ENCODE measurements at places on chromosomes 7 and 10. TPM values are rescaled to one million over a fixed set of nuclear protein-coding genes. Genes with fewer than 3 reads are reported as not detected.

Gene CCDC172
- not detected for polyA plus RNA-seq

Gene ARHGEF5
- 15.2 TPM for polyA plus RNA-seq

GRCh38 chr10:76902949-76903348 is 734.7 kb downstream of the KCNMA1 start:
- peak; percentile 72 for DNase-seq

DNA sequence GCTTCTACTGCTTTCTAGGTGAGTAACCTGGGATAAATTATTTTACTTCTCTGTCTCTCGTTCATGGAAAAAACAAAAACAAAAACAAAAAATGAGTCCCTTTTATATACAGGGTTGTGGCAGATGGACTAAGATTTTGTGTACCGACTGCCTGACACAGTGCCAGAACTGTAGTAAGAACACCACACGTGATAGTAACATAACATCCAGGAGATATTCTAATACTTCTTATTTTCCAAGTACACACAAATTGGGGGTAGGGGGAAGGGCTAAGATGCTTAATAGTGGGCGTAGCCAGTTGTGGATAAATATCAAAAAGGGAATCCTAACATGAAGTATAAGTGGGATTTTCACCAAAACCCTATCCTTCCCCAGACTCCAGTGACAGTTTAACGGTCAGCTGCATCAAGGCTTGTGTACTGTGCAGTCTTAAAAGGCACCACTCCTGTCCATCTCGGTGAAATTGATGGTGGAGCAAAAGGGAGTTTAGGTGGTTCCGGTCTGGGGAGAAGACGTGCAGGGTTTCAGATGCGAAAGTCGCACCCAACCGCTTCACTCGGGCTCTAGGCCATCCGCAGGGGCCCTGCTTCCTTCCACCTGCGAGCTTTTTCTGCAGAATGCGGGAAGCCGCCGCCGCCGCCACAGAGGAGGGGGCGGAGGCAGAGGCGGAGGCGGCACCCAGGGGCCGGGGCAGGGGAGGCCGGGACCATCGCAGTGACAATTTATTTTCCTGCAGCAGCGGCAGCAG is at the start of gene STAMBPL1:
Gene STAMBPL1, plus strand, starts transcription at position 712 of the 748 bp plus-strand sequence. CDS start 21,464 bp downstream, outside the sequence.
- no peak for DNase-seq

GRCh38 chr7:21422751-21423150 is 5.1 kb upstream of the SP4 start:
- DNase-seq, result no peak

DNA sequence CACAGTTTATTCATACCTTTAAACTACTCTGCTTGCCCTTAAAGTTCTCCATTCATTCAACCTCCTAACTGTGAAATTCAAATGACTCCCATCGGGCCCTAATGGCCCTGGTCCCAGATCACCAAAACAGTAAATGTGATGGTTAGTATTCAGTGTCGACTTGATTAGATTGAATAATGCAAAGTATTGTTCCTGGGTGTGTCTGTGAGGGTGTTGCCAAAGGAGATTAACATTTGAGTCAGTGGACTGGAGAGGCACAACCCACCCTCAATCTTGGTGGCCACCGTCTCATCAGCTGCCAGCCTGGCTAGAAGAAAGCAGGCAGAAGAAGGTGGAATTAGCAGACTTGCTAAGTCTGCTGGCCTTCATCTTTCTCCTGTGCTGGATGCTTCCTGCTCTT is 80.1 kb upstream of the PLXNA4 start:
- DNase-seq, result no peak

DNA sequence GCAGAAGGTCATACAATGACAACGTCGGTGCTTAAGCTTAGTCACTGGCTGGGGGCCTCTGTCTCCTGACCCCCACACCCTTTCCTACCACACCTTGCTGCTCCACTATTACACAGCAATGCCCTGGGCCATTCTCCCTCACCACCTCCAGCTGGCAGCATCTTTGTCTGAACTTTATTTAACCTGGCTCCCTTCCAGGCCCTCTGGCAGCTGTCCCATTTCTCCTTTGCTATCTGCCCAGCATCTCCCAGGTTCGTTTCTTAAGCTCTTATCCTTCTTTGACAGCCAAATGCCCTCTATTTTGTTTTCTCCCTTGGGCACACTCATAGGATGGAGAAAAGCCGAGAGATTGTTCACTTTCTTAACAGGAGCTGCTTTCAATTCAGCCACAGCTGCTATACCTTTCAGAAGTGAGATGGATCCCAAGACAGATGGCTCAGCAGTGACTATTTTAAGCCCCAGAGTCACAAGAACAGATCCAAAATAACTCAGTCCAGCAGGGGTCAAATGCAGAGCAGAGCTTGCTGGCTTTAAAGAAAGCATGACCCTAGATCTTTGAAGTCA is 1277.1 kb upstream of the AUTS2 start:
- DNase-seq, result peak; percentile 15

DNA sequence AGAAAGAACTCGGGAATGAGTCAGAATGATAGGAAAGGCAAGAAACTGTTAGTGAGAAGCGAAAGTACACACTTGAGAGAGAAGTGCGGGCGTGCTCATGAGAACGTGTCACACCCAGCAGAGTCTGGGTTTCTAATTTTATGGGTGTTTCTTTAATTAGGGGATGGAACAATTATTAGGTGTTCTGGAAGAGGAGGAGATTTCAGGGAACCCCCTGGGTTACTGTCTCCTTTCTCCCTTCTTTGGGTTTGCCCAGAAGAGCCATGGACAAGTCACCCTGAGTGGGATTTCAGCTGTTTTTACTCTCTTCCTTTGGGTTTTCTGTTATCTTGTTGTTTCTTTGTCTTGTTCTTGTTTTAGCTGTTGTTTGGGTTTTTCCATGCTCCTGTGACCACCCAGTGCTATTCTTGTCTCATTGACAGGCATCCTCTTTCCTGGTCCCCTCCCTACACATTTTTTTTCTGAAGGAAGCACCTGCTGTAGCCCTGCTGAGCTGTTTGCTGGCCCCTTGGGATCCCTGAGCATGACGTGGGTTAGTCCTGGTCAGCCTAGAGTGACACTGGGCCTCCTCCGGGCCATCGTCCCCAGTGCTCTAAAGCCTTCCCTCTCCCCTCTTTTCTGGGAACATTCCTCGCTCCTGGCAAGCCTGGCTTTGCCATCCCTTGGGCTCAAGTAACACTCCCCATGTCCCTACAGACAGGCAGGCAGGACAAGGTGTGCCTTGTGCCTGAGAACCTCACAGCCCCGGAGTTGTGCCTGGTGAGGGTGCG is 3.5 kb downstream of the SH2D4B start:
- no peak for DNase-seq

Gene INMT
- polyA plus RNA-seq, result 34.5 TPM

DNA sequence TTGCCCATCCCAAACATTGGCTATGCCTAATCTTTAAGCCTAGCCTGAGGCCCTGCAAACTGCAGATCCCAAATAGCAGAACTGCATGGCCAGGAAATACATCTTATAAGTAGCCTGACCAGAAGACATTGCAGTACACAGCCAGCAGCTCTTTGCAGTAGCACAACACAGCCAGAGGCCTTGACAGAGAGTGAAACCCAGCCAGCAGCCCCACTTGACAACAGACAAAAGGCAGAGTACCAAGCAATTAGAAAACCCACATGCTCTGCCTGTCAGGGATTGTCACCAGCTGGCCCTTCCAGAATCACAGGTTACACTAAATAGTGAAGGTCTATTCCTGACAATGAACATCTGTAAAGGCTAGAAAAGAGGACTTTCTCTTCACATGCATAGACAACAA is 242.8 kb upstream of the TMEM72 start:
- no peak for DNase-seq

Measured in kidney (tissue), 22 donors.